NK-92 treated with Interleukin-12 subunit alpha and Interleukin-12 subunit beta, amount 100 ng/mL, for 24 hours (cell line): ENCODE measurements at places on chromosomes 7 and 10.

- DNase-seq = no peak
These were observed 527 bp upstream of the BCAP29 start for GRCh38 chr7:107579554-107579884.

DNA sequence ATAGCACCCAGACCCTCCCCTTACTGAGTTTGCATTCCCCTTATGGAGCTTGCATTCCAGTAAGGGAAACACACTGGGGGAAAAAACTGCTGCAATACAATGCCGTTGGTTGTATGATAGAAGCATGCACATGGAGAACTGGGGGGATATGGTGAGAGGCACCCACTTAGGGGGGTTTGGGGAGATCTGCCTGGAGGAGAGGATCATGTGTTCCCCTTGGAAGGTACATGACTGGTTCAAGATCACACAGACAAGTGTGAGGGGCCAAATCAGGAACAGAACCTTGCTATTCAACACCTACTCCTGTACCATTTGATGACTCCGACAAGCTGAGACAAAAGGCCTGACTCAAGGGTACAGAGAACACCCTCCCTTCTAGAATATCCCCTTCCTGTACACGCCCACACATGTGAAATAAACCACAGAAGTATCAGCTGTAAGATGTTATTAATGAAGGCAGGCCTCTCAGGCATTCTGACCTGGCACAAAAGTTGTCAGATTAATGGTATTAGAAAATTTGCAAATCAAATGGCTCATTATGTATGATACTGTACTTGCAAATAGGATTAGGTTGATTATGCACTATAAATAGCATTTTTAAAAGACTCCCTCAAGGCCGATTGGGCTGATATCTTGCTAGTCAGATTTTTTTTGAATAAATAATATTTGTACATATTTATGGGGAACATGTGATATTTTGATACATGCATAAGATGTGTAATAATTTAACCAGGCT is 122.2 kb downstream of the NPY start:
- no peak for DNase-seq

DNA sequence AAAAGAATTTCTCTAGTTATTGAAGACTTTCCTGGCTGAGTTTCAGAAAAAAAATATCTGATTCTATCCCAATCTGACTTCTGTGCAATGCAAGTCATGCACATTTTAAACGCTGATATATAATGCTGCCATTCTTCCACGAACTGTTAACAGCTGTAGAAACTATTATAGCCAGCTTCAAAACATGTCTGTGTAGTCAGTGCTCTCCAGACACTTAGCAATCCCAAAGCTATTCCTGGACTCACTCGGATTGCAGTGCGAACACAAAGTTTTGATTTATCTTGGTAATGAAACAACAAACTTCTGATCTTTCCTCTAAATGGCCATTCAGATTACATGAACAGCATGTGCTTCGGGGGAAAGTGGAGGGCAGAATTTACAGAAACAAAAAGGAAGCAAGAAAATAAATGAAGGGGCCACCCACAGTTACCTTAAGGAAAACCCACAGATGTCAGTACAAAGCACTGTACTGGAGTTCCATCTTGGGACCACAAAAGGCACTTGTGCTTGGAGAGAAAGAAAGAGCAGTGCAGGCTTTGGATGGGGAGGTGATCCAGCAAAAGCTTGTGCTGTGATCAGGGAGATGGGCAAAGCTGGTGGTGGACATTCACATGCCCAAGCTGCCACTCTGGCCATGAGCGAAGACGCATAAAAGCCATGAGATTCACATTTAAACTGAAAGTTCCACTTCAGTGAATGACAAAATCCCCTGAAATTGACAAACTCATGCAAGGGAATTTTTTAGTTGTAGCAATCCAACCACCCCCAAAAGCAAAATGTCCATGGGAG is 32.1 kb upstream of the ADO start:
- no peak for DNase-seq

GRCh38 chr7:157096286-157097055 is 42.3 kb upstream of the UBE3C start:
- DNase-seq = no peak

- no peak for DNase-seq
These were observed 43.5 kb upstream of the ZRANB1 start for GRCh38 chr10:124898471-124898870.

DNA sequence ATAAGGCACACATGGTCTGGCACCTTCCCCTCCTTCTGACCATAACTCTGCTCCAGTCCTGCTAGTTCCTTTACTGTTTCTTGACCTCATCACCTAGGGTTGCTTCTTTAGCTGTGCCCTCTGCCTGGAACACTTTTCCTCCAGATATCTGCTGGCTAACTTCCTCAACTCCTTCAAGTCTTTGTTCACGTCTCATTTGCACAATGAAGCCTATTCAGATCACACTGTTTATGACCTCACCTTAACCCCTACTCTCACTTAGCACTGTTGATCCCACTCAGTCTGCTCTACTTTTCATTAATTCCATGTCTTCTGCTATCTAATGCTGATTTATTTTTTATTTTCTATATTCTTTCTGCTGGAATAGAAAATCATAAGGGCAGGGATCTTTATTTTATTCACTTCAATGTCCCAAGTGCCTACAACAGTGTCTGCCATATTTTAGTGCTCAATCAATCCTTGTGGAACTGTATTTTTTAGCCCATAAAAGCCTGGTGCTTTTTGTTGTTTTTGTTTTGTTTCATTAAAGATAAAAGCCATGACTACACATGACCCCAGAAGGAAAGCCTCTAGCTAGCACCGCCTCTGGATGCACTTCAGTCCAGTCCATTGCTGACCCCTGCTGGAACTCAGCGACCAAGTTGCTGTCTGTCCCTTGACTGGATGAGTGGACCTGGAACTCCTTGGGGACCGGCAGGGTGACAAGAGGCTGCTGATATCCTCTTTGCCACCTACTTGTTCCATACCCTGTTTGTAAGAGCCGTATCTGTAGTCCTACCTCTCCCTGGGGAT is 12.3 kb downstream of the KLF14 start:
- no peak for DNase-seq
